GM12891 (cell line): ENCODE measurements at places on chromosomes 5 and 9.

GRCh38 chr5:89706731-89707130, 702.8 kb downstream of the CETN3 start:
- no peak for DNase-seq

DNA sequence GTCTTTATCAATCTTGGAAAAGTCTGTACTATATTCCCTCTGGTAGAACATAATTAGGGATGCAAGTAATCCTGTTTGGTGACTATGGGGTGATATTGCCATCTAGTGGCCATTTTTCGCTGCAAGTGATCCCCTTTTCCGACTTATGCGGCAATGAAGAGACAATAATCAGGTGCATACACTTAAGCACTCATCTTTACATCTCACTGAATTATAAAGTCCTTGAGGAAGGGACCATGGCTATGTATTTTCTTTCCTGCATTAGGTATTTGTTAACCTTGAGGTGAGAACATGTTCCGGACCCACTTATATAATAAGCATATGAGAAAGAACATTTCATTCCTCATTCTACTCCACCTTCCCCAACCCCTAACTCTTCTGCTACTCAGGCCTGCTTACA, 19.6 kb upstream of the LIX1 start:
- no peak for DNase-seq

DNA sequence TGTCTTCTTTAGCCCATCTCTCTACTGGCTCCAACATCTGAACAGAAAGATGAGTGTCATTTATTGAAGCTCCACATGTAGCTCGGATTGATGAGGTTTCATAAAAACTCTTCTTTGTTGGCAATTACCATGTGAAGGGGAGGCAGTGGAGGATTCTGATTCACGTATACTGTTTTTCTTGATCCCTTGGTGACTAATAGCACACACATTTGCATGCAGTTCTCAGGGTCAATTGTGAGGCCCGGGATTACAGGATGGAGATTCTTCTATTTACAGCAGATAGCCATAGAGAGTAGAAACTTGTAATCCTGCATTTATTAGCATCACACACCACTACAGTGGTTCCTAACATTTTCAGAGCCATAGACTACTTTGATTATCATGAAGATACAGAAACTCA, 133.2 kb upstream of the MARCHF11 start:
- no peak for DNase-seq

GRCh38 chr5:11385251-11385900, 518.9 kb downstream of the CTNND2 start:
- no peak for DNase-seq

DNA sequence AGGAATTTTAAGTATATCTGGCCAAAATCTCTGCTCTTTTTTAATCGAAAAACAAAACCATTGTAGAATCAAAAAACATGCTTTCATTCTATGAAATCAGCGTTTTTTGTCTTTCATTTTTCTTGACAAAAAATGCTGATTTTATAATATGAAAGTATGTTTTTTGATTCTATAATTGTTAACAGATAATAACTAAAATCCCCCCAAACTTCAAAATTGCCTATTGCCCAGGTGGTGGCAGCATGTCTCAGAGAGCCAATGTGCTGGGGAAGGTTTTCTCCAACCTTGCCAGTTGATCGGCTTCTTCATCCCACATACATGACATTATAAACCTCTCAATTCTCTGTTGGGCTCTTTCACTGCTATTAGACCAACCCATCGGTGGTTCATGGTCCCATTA, 5.1 kb upstream of the SMIM15 start:
- DNase-seq, result no peak

- DNase-seq, result no peak
These were observed 43.7 kb downstream of the OR2V1 start for GRCh38 chr5:181087309-181087708.

DNA sequence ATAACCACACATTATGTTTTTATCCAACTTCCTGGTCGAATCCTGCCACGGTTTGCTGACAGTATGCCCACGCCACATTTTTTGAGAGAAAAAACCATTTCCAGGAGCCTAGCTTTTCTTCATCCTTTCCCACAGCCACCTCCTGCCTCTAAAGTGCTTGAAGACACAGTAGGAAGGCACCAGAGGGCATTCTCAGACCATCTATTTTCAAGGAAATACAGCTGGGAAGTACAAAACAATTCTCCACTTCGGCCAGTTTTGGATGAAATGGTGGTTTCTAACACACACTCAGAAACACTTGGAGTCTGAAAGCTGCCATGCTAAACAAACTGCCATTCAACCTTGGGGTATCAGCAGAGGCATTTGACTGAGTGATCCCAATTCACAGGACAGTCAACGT, 86.3 kb upstream of the RPS23 start:
- no peak for DNase-seq

- no peak for DNase-seq
These were observed at the start of gene ANXA1 for GRCh38 chr9:73151653-73152542. Gene ANXA1 (plus strand): TSS chr9:73151865. CDS start chr9:73158536, 6,671 bp downstream.

GRCh38 chr5:177378884-177379883, 5.0 kb upstream of the SLC34A1 start:
- DNase-seq, result no peak

GRCh38 chr9:36148311-36149051, 11.9 kb downstream of the GLIPR2 start:
- DNase-seq, result no peak

DNA sequence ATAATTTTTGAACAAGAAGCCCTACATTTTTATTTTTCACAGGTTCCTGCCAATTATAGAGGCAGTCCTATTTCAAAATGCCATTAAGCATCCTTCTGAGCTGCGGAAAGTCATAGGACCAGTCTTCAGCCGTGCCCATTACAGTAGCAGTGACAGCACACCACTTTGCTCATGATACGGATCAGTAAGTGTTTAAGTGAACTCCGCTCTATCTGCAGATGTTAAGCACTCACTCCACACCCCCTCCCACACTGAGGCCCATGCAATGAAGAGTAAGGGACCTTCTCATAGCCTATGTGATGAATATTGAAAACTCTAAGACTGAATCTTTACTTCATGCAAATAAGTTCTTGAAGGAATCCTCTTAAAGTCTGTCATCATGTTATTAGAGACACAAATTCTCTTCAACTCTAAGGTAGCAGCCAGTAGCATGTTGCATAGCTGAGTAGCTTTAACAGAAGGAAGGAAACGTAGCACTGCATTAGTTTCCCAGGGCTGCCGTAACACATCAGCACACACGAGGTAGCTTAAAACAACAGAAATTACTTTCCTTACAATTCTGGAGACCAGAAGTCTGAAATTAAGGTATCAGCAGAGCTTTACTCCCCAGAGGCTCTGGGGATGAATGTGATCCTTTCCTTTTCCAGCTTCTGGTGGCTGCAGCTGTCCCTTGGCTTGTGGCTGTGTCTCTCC, 20.3 kb upstream of the TAF11L2 start:
- no peak for DNase-seq

- DNase-seq, result no peak
These were observed 98.1 kb upstream of the ERBIN start for GRCh38 chr5:65828022-65828896.

GRCh38 chr5:172508471-172509404, 54.4 kb upstream of the SH3PXD2B start:
- no peak for DNase-seq

DNA sequence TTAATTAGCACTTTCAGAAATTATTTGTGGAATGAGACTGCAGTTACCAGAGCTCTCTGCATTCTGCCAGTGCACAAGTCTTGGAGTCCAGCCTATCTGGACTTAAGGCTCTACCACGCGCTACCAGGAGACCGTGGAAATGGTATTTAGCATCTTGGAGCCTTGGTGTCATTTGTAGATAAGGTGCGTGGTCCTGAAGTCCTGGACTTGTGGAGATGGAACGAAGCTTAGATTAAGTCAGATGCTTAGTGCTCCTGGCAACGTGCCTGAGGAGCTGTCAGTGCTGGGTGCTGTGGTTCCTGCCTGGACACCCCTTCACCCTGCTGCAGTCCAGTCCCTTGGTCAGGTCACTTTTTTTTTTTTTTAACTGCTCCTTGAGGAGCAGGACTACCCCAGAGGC, 59.7 kb downstream of the RCL1 start:
- DNase-seq, result no peak

- no peak for DNase-seq
These were observed 113.5 kb downstream of the MPDZ start for GRCh38 chr9:13165956-13166355.

- DNase-seq, result no peak
These were observed 142.8 kb downstream of the BARX1 start for GRCh38 chr9:93812410-93812668.

DNA sequence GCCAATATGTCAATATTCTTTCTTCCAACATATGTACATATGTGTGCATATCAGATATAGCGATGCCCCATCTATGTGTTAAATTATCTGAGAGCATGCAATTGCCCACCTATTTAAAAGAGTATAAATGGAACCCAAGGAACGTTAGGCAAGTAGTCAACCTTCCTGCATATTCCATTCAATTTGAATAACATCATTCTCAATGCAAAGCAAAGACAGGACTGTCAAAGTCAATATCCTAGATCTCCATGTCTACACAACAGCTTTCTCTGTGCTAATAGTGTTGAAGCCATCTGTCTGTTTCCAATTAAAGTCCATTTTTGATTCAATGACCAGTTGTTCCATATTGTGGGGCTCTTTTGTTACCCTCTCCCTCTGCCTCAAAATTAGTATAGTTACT, 85.3 kb upstream of the COX7C start:
- no peak for DNase-seq

GRCh38 chr5:132825834-132826391, 4.5 kb downstream of the SHROOM1 start:
- no peak for DNase-seq

DNA sequence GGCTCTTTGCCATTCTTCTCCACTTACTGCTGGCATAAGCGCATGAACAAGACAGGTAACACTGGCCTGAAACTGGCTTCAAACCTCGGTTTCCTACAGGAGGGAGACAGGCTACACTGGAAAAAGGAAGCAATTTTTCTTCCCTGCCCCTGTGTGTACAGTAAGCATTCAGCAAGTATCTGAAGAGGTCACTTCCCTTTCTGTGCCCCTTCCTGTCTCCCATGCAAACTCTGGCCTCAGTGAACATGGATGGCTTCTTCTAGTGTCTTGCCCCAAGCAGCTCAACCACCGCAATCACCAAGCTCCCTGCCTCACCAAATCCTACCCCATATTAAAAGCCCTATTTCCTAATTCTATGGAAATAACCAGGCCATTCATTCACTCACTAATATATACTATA, 42.4 kb downstream of the SERINC5 start:
- no peak for DNase-seq

- no peak for DNase-seq
These were observed 95.3 kb downstream of the KLF4 start for GRCh38 chr9:107394264-107394663.

DNA sequence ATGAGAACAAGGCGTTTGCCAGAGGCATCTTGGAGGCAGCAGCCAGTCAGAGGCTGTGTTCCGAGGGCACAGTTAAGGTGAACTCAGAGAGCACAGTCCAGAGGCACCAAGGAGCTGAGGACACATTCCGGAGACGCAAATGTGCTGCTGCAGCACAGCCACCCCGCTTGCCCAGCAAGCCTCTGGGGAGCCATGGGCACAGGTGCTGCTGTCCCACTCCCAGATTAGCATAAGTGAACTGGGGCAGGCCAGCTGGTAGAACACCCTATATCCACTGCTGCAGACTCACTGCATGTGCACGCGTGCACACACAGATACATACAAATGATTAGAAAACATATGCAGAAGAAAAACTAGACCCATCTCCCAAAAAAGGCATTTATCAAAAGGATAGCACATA, 164.5 kb downstream of the EBF1 start:
- no peak for DNase-seq

DNA sequence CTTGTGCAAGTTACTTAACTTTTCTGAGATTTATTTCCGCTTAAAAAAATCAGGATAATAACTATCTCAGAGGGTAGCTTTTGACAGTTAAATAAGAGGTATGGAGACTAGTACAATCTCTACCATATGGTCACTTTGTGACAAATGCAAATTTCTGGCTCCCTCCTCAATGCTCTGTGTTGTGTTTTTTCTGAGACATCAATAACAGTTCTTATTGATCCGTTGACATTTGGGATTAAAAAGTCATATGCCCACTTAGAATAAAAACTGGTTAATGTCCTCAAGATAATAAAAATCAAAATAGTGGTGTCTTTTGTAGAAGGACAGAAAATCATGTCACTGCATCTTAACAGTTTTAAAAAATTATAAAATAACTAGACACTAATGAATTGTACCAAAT, 24.7 kb upstream of the LNPEP start:
- no peak for DNase-seq

DNA sequence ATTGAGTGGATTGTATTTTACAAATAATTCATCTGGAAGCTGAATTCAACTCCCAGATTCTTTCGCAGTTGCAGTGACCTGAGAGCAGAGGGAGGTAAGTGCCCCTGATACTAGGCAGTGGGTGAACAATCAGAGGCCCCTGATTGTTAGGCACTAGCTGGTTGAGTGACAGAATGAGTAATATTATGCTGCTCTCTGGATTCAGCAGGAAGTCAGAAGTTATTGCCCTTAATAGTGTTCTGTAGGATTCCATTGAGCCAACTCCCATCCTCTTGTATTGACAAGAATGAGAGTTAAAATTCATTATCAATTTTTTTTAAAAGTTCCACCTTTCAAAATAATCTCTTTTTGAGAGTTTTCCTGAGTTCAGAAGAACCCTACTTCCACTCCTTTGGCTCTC, 301.2 kb downstream of the DTWD2 start:
- DNase-seq, result no peak

GRCh38 chr5:89816038-89816437, 593.5 kb downstream of the CETN3 start:
- DNase-seq, result no peak

GRCh38 chr5:82351754-82352145, 73.6 kb upstream of the RPS23 start:
- peak; percentile 30 for DNase-seq

DNA sequence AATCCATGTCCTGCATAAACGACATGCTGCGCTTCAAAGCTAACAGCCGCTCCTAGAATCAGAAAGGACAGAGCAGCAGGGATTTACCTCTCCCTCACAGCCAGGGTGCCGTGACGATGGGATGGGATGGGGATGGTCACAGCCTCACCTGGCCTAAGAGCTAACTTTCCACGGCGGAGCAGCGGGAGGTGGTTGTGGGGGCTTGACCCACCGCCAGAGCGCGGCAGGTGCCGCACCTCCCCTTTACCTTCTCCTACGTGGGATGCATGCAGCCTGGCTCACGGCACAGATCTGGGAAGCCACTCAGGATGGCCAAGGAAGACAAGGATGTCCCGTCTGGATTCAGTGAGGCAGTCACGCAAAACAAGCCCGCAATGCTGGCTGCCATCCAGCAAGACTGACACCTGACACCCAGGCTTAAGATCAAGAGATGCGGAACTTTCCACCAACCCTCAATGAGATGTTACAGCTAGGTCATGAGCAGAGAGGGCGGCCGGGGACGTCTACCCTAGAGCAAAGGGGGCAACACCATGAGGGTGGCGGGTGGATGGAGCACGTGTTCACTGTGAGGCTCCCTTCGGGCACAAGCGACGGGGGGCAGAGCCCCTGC, 5.8 kb downstream of the BRD9 start:
- DNase-seq, result no peak

DNA sequence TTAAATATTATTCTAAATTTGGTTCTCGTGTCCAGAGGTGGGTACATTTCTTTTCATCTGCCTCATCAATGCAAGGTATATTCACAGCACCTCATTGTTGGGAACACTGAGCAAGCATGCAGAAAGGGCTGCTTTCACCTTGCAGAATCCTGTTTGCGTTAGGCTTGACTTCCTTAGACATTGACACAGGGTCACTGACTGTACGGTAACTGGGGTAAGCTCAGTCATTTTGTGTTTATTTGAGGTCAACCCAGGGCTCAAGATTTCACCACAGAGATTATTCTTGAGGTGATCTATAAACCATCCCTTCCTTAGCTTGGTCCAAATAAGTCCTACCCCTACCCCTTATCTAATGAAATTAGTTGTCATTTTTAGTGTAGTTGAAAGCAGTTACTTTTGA, 1.7 kb upstream of the PTPDC1 start:
- DNase-seq, result no peak
